CD8-positive, alpha-beta memory T cell (primary cell): ENCODE measurements at places on chromosomes 7 and 10. TPM values are rescaled to one million over a fixed set of nuclear protein-coding genes. Genes with fewer than 3 reads are reported as not detected.

The STYXL1 gene
- total RNA-seq, result 40.7 TPM

The MRLN gene
- not detected for total RNA-seq

The KCNMA1 gene
- 0.20 TPM for total RNA-seq

The PON3 gene
- not detected for total RNA-seq

The PRLHR gene
- total RNA-seq, result not detected

The INA gene
- total RNA-seq, result 0.73 TPM

The FKBP6 gene
- not detected for total RNA-seq

The AKR1C1 gene
- total RNA-seq, result 0.22 TPM

The PLXDC2 gene
- total RNA-seq, result 0.15 TPM

The IFIT1 gene
- 0.39 TPM for total RNA-seq

The CFTR gene
- total RNA-seq, result not detected

The FAM25C gene
- not detected for total RNA-seq

The FAM204A gene
- total RNA-seq, result 66.3 TPM

The RARRES2 gene
- not detected for total RNA-seq

The XRCC2 gene
- 15.8 TPM for total RNA-seq

The GPR22 gene
- not detected for total RNA-seq

The CFAP46 gene
- total RNA-seq, result 0.09 TPM

The LIPN gene
- total RNA-seq, result not detected

The ZNF488 gene
- 0.44 TPM for total RNA-seq

The SRRM3 gene
- total RNA-seq, result not detected

The NPY4R2 gene
- not detected for total RNA-seq
